ENCODE measurements at places on chromosomes 3 and 15.

GRCh38 chr3:134685929-134686802 is 35.3 kb upstream of the KY start:
- peak; percentile 79 for DNase-seq

DNA sequence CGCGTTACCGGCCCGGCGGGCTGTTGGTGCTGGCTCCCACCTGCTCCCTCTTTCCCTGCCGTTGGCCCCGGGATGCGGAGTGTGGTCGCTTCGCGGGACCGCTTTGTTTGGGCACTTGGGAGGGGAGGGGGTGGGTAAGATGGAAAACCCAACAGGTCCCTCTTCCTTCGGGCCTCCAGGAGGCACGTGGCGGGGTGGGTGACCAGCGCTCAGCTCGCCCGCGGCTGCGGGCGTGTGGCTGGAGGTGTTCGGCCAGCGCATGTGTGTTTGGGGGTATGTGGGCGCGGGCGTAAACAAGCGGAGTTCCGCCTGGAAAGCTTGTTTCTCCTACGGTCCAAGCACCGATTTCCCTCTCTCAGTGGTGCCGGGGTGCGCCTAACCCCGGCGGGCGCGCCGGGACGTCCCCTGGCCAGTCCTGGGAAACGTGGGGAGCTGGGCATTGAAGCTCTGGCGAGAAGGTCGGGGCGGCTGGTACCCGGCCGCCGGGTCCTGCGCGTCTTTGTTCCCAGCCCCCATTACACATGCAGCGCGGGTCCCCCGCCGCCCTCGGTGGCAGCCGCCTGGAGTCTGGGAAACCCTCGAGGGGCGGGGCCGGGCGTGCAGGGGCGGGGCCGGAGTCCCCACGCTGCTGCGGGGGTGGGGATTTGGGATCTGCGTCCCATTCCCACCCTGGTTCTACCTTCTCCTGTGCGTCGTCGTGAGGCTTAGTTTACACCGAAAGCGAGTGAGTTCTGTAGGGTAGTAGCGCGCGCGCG is 1.4 kb downstream of the ACVR2B start:
- no peak for DNase-seq

- peak; percentile 20 for DNase-seq
These were observed 6.0 kb downstream of the DIPK2A start for GRCh38 chr3:143977341-143978262.

DNA sequence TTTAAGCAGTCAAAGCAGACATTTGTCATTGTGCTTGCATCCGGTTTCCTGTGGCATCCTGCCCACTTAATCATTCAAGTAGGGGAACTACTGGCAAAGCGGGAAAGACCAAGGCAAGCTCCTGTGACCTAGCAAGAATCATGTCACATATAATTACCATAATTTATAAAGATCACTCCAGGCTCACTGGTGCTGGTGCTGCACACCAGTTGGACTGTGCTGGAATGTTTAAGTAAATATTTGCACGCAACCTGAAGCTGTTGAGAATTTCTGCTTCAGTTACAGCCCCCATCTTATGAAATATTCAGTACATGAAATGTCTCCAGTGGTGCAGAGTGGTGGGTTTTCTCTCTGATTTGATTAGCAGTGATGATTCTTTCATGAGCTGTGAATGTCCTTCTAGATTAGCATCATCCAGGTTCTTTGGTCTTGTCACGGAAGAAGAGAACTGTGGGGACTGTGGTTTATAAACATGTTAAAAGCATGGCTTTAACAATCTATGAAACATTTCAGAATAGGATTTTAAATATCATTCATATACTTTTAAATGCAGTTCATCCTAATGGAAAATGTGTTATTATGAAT is 621.3 kb upstream of the EPHA6 start:
- DNase-seq, result no peak

- DNase-seq, result no peak
These were observed 94.7 kb downstream of the LRRC28 start for GRCh38 chr15:99345832-99346462.

DNA sequence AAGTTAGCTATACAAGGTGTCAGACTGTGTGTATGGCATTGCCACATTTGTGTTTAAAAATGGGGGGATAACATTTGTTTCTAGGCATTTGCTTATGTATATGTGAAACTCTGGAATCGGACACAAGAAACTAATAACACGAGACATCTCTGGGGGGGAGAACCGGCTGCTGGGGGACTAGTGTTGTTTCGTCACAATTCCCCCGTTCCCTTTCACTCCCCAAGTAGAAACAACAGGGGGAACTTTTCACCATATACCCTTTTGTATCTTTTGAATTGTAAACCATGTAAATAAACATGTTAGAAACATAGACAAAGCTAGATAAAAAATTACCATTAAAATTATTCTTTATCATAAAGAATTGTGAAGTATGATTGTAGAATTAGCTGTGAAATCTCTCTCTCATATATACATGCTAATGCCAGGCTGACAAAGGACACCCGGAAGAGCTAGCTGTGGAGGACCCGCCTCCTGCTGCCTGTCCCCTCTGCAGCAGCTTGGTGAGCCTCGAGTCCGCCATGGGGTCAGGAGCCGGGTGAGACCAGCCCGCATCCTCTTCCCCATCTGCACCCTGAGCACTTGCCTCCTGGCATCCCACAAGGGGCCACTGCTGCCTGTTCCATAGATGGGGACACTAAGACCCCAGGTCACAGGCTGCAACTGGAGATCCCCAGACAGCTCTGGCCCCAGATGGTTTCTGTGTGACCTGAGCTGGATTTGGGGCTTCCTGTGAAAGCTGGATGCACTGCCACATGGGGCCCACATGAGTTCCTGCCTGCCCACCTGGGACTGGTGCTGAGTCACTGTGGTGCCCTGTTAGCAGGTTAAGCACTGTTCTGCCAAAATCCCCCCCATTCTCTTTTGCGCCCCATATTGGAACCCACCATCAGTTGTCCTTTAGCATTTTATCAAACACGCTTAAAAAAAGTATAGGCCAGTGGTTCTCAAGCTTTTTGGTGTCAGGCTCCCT is 91.6 kb downstream of the IQSEC1 start:
- DNase-seq, result no peak

- DNase-seq, result no peak
These were observed 98.2 kb upstream of the DCBLD2 start for GRCh38 chr3:98999675-99000074.

DNA sequence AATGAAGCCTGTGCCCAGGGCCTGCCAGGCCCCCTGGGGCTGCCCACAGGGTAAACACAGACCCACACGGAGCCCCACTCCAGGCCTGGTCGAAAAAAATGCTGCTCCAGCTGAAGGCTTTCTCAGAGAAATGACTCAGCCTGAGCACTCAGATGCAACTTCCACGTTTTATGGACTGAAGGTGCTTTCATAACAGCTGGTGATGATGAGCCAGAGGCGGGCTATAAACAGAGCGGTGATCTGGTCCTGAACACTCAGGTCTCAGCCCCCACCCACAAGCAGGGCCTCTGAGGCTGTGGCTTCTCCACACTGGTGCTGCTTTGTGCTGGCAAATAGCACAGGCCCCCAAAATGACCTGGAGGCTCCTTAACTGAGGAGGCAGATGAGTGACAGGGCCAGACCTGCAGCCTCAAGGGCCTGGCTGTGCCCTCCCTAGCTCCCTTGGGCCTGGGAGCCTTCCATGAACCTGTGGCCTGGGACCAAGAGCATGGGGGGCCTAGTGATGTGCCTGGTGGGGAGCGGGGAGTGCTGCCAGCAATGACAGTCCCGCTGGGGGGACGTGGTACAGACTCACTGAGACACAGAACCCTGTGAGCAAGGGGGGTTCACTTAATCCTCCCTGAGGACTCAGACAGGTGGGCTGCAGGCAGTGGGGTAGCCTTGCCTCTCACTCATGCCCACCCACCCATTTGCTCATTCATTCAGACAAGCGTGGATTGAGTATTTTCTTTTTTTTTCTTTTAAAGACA is 23.0 kb upstream of the FURIN start:
- DNase-seq, result peak; percentile 81

GRCh38 chr3:99418709-99419108 is 219.7 kb upstream of the COL8A1 start:
- DNase-seq, result no peak

GRCh38 chr15:60414016-60414682 is 16.4 kb upstream of the ANXA2 start:
- peak; percentile 64 for DNase-seq

- peak; percentile 15 for DNase-seq
These were observed 33.5 kb downstream of the SNRK start for GRCh38 chr3:43319794-43320193.

DNA sequence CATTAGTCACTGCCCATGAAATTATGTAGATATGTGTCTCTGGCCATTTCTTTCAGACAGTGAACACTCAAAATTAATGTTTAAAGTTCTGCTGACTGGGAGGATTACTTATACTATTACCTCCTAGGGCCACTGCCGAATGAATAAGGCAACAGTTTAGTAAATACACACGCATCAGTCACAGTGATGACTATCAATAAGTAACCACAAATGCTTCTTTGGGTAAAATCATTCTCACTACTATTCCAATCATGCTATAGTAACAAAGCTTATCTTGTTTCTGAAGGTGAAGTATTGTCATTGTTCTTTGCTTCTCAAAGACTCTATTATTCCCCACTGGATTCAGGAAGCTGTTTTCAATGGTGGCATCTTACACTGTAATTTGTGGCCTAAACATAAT is 478.8 kb downstream of the EPHA3 start:
- DNase-seq, result no peak

DNA sequence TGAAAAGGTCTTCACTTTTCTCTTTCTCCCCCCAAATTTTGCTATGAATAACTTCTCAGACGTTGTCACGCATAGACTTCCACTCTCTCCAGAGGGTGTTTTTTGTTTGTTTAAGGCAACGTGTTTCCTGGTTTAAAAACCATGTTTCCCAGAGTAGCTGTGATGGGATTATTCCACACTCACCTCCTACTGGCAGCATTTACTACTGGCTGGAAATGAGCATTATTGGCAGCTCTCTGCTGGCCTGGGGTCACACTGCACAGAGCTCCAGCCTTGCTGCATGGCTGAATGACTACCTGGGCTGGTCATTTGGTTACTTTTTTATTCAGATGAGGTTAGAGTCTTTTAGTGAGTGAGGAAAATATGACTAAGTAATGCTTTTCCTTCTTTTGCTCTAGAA is 65.2 kb downstream of the RARB start:
- DNase-seq, result no peak

GRCh38 chr3:187849016-187849654 is 103.9 kb upstream of the BCL6 start:
- DNase-seq, result no peak

- DNase-seq, result peak; percentile 92
These were observed 82.9 kb upstream of the GSK3B start for GRCh38 chr3:120177151-120177550.

- no peak for DNase-seq
These were observed 14.0 kb downstream of the ABHD5 start for GRCh38 chr3:43704697-43705096.

DNA sequence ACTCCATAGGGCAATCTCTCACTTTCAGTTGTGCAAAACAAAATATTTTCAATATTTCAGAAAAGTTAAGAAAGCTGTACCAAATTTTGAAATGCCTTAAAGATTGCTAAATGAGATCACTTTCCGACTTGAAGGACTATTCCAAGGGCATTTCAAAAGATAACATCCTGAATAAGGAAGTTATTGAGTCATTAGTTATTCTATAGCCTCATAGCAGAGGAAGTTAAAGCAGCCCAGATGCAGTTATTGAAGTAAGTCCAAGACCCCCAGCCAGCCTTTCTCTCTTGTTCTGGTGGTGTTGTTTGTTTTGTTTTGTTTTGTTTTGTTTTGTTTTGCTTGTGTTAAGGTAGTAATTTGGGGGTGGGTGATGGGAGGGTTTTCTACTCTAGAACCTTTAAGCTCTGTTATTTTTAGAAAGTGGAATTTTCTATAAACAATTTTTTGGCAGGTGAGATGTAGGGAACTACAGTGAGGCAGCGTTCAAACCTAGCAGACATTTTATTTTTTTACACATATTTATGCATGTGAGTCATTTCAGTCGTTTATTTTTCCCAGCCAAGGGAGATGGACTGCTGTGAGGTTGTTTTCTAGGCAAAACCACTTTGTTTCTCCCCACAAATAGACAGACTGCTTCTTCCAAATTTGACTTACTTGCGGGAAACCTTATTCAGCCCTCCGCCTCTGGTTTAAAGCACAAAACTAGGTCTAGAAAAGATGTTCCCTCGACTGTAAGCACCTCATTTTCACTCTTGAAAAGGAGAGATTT is 216.3 kb upstream of the ARPP21 start:
- DNase-seq, result no peak

DNA sequence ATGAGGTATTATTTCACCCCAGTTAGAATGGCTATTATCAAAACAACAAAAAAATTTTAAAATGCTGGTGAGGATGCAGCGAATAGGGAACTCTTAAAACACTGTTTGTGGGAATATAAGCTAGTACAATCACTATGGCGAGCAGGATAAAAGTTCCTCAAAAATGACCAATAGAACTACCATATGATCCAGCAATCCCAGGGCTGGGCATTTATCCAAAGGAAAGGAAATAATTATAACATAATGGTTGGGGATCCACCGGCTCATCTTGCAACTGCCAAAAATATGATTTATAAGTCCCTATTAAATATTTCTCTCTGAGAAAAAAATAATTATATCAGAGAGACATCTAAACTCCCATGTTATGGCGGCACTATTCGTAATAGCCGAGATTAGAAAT is 127.6 kb upstream of the MME start:
- no peak for DNase-seq

DNA sequence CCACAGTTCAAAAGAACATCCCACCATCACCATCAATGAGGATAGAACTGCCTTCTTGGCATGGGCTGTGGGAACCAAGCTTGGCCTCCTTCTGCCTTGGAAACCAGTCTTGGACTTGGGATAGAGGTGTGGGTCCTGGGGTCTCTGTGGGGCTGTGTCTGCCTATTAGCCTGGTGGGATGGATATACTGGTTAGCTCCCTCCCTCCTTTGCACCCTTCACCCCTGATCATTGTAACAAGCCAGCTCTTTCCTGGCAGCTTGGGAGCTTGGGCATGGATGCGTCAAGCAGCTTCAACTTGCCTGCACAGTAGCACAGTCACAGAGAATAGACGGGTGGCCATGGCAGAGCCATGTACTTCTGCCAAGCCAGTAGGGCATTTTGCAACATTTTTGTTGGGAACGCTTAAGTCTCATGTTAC is 65.2 kb downstream of the SMAD6 start:
- DNase-seq, result no peak

DNA sequence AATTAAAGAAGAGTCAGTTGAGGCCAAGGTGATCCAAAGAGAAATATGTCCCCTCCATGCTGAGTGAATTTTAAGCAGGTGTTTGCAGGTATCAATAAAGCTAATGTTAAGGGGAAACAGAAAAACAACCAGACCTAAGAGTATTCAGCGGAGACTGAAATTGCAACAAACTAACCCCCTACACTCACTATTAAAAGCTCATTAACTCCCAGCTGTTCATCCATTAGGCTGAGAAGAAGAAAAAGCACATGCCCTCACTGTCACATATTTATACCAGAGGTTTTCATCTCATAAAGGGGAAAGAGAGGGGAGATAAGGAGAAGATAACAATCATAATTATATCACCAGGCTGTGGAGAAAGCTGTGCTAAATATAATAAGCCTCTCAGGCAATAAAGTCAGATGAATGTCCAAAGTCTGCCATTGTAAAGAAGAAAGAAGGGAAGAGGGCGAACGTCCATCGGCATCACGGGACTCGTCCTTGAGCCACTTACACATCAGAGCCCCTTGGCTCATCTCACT is 145.2 kb downstream of the TAFA4 start:
- DNase-seq, result no peak

All from AG10803 (cell line).